Central memory CD8-positive, alpha-beta T cell (primary cell): ENCODE measurements at places on chromosomes 11 and 22.

DNA sequence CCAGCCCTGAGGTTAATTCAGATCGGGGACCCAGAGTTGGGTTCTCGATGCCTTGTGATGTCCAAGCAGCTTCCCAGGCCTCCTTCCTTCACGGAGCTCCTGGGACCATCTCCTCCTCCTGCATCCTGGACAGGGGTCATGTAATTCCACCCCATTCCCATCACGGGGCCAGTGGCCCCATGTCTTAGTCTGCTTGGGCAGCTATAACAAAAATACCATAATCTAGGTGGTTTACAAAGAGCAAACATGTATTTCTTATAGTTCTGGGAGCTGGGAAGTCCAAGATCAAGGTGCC is 41.7 kb upstream of the PRDM11 start:
- H3K36me3 ChIP-seq: no peaks in the 10 kb centered on the region
- peaks cover 27% of the 10 kb centered on the region for H3K4me1 ChIP-seq
- H3K4me3 ChIP-seq: no peak overlapping the region
- DNase-seq: no peak
- no peak overlapping the region for H3K27ac ChIP-seq

GRCh38 chr11:46295312-46296058 is 18.0 kb downstream of the CREB3L1 start:
- no peaks in the 10 kb centered on the region for H3K36me3 ChIP-seq
- peaks cover 27% of the 10 kb centered on the region for H3K27me3 ChIP-seq
- H3K4me1 ChIP-seq: peaks cover 5% of the 10 kb centered on the region
- H3K4me3 ChIP-seq: peak overlapping the region; percentile 79
- H3K27ac ChIP-seq: no peak overlapping the region

DNA sequence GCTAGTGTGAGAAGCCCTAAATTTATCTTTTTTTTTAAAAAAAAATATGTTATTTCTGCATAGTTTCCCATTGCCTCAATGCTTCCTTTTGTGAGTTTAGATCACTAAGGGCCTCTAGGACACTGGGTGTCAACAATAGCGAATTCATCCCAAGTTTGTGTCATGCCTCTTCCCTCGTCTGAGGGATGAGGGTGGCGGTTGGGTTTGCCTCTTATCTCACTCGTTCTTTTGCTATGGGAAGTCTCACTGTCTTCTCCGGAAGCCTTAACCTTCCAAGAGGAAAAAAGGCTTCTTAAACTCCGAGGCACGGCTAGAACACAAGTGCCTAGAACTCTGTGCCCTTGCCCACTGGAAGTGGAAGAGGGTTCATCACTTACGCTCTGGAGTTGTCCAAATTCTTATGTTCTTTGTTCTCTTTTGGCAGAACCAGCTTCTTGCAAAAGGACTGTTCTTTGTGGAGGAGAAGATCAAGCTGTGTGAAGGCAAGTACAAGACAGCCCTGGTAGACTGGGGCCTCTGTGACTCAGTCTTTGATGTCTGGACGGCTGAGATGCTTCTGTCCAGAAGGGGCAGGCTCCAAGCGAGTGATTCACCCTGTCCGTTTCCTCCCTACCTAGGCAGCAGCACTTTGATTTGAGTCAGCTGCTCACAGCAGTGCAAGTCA is 78.5 kb downstream of the TRAF6 start:
- DNase-seq: no peak
- H3K27ac ChIP-seq: peak overlapping the region; percentile 46
- H3K4me3 ChIP-seq: no peak overlapping the region
- H3K36me3 ChIP-seq: peaks cover 56% of the 10 kb centered on the region
- H3K4me1 ChIP-seq: peaks cover 58% of the 10 kb centered on the region
- H3K27me3 ChIP-seq: no peaks in the 10 kb centered on the region

DNA sequence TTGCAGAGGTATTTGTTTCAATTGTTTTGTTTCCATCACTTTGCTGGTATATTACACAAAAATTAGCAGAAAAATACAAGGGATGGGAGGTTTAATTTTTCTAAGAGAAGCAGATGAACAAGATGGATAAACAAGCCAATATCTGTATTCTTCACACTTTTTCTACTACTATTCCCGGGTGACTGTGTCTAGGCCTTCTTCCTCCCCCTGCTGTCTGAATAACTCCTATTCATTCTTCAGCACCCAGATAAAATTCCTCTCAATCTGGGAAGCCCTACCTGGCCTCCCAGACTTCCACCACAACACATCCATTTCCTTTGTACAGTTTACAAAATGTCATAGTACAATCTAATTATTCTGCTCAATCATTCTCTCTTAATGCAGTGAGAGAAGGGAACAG is 666.6 kb upstream of the TENM4 start:
- DNase-seq: no peak
- no peak overlapping the region for H3K4me3 ChIP-seq
- H3K27ac ChIP-seq: no peak overlapping the region

- no peaks in the 10 kb centered on the region for H3K27me3 ChIP-seq
- peaks cover 46% of the 10 kb centered on the region for H3K4me1 ChIP-seq
- DNase-seq: no peak
- H3K4me3 ChIP-seq: no peak overlapping the region
- H3K36me3 ChIP-seq: peaks cover 3% of the 10 kb centered on the region
- no peak overlapping the region for H3K27ac ChIP-seq
Observed at GRCh38 chr22:37215890-37216289, 3.6 kb upstream of the SSTR3 start.

DNA sequence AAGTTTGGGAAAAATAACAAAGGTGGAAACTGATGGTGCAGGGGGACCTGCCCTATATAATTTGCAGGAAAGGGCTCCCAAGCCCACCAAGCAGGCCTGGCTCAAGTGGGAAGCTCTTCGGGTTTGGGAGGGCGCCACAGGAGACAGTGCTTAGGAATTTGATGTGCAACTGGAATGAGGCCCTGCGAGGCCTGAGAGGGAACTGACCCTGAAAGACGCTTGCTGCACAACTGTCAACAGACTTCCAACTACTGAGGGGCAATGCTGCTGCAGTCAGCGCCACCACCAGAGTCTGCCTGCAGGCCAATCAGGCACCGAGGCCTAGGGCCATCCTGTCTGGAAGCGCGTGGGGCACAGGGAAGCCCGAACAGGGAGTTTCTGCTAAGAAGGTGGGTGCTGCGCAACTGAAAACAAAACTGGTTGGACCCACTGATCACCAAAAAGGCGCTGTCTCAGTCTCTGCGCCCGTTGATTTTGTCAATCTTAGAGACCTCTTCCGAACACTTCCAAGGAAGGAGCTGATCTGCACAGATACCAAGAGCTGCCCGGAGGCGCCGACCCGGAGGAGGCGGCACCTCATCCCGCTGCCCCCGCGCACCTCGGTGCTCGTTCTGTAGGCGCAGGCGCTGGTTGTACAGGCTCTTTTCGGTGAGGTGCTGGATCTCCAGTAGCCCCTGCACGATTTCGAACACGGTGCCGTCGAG is 667 bp downstream of the DGCR6L start:
- H3K27ac ChIP-seq: peak overlapping the region; percentile 82
- no peak for DNase-seq

- peak overlapping the region; percentile 63 for H3K4me3 ChIP-seq
- H3K27ac ChIP-seq: no peak overlapping the region
- H3K4me1 ChIP-seq: peaks cover 13% of the 10 kb centered on the region
- peaks cover 93% of the 10 kb centered on the region for H3K27me3 ChIP-seq
Observed at GRCh38 chr11:8262552-8263108, 1.0 kb downstream of the LMO1 start.

GRCh38 chr11:5505363-5506048 is 4.3 kb downstream of the UBQLN3 start:
- H3K4me3 ChIP-seq: no peak overlapping the region
- H3K27ac ChIP-seq: no peak overlapping the region
- peaks cover 23% of the 10 kb centered on the region for H3K27me3 ChIP-seq
- no peak for DNase-seq
- H3K36me3 ChIP-seq: no peaks in the 10 kb centered on the region
- no peaks in the 10 kb centered on the region for H3K4me1 ChIP-seq

- no peak for DNase-seq
- no peak overlapping the region for H3K27ac ChIP-seq
- no peak overlapping the region for H3K4me3 ChIP-seq
- peaks cover 39% of the 10 kb centered on the region for H3K27me3 ChIP-seq
Observed at GRCh38 chr11:33018840-33019239, 3.2 kb downstream of the DEPDC7 start.

GRCh38 chr11:73453562-73453961 is 77.4 kb downstream of the RELT start:
- no peak overlapping the region for H3K4me3 ChIP-seq
- H3K27me3 ChIP-seq: no peaks in the 10 kb centered on the region
- no peak for DNase-seq
- H3K4me1 ChIP-seq: peaks cover 4% of the 10 kb centered on the region

DNA sequence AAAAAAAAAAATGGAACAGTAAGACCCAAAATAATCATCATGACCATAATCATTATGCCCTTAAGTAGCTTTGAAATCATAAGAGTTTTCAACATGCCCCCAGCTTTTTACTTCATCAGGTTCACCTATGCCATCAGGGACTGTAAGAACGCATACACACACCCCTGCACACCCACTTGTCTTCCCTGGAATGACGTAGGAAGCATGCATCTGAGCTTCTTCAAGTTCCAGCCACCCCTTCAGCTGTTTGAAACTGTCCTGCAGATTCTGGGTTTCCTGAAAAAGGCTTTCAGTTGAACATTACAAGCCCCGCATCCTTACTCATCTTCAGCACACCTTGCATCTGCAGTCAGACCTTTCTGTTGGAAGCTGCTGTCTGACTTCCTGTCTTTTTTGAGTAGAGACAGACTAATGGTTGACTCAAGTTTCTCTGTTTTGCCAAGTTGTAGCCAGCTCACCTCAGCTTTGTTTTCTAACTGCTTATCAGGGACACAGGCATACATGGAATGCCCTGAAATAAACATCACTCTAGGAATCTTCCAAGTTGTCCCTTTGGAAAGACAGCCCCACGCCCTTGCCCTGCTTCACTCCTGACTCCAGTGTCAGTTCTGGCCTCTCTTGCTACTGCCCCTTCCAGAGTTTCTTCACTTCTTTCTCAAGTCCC is 37.0 kb downstream of the ARHGAP1 start:
- H3K27ac ChIP-seq: no peak overlapping the region
- no peak overlapping the region for H3K4me3 ChIP-seq
- no peak for DNase-seq
- H3K36me3 ChIP-seq: peaks cover 73% of the 10 kb centered on the region
- H3K27me3 ChIP-seq: no peaks in the 10 kb centered on the region

DNA sequence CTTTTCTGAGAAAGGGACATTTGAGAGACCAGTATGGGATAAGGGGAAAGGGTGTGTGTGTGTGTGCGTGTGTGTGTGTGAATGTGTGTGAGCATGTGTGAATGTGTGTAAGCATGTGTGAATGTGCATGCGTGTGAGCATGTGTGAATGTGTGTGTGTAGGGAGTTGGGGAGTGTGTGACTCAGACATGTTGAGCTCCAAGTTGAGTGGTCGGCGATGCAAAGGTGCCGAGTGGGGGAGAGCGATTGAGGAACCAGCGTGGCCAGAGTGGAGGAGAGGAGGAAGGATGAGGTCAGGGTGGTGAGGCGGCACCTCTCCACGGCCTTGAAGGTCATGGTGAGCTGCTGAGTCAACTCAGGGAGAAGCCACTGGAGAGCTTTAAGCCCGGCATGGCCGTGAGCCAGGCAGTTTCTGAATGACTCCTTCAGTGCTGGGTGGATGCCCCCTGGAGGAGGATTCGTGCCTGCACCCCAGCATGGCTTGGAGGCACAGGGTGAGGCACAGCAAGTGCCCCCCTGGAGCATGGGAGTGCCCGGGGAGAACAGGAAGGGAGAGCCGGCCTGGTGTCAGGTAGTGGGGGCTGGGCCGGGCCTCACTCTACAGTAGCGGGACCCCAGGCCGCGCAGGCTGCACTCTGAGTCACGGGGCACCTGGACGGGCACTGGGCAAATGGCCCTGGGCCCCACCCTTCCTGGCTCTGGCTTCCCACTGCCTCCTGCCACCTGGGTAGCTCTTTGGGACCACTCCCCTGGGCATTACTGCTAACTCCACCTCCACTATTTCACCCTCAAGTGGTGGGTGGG is 8.2 kb upstream of the CCDC88B start:
- H3K4me1 ChIP-seq: peaks cover 11% of the 10 kb centered on the region
- H3K4me3 ChIP-seq: peak overlapping the region; percentile 19
- H3K27ac ChIP-seq: peak overlapping the region; percentile 20
- peak; percentile 55 for DNase-seq
- no peaks in the 10 kb centered on the region for H3K27me3 ChIP-seq
- H3K36me3 ChIP-seq: peaks cover 4% of the 10 kb centered on the region

DNA sequence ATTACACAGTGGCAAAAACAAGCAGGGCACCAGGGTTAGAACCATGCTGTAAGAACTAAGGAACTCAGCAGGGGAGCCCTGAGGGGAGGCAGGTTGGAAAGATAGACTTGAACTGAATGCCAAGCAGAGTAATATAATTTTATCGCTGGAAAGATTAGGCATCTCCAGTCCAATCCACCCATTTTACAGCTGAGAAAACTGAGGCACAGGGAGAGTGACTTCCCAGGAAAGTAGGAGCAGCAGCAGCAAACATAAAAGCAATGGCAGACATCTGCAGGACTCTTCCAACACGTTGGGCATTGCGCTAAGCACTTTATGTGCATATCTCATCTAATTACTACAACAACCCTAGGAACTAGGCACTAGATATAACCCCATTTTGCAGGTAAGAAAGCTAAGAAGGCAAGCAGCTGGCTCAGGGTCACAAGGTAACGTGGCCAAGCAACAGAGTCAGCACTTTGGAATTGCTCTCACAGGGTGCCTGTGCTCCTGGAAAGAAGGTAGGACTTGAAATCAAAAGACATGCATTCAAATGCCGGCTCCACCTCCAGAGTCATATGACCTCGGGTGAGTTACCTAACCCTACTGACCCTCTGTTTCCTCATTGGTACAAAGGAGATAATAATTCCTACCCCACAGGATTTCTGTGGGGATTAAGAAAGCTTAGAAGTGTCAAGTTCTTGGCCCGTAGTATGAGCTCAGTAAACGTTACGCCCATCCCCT is 215.3 kb downstream of the BARX2 start:
- H3K4me1 ChIP-seq: no peaks in the 10 kb centered on the region
- no peaks in the 10 kb centered on the region for H3K36me3 ChIP-seq
- no peak for DNase-seq

- H3K27me3 ChIP-seq: peaks cover 84% of the 10 kb centered on the region
- no peaks in the 10 kb centered on the region for H3K4me1 ChIP-seq
Observed at GRCh38 chr11:107606141-107606540, 15.2 kb downstream of the ELMOD1 start.

GRCh38 chr11:65399845-65400244 is 13.4 kb downstream of the FRMD8 start:
- peaks cover 6% of the 10 kb centered on the region for H3K4me1 ChIP-seq
- H3K27ac ChIP-seq: peak overlapping the region; percentile 22
- DNase-seq: no peak
- H3K36me3 ChIP-seq: peaks cover 27% of the 10 kb centered on the region
- no peak overlapping the region for H3K4me3 ChIP-seq

DNA sequence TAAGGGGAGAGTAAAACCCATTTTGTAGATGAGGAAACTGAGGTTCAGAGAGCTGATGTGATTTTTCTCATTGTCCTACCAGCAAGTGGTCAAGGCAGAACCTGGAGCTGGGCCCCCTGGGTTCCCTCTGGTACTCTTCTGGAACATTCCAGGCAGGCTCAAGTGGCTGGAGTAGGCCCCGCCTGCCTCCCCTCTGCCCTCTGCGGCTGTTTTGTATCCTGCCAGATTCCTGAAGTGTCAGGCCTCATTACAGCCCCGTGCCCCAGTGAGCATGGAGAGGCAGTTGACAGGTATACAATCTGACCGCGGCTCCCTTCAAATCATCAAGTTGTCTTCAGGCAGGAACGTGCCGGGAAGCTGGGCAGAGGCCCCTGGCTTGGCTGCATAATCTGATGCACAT is 94.6 kb upstream of the CD82 start:
- no peak overlapping the region for H3K4me3 ChIP-seq
- peaks cover 61% of the 10 kb centered on the region for H3K27me3 ChIP-seq
- no peaks in the 10 kb centered on the region for H3K4me1 ChIP-seq
- H3K36me3 ChIP-seq: no peaks in the 10 kb centered on the region
- no peak for DNase-seq

- H3K4me3 ChIP-seq: no peak overlapping the region
- no peak for DNase-seq
- H3K4me1 ChIP-seq: no peaks in the 10 kb centered on the region
- peaks cover 21% of the 10 kb centered on the region for H3K36me3 ChIP-seq
Observed at GRCh38 chr11:74634537-74634936, 42.2 kb downstream of the POLD3 start.
